ENCODE measurements at places on chromosomes 7 and 10. TPM values are rescaled to one million over a fixed set of nuclear protein-coding genes. Genes with fewer than 3 reads are reported as not detected.

Gene KLF14
- not detected for total RNA-seq

Gene RNF32
- 2.6 TPM for total RNA-seq

Gene CYP3A7
- total RNA-seq, result not detected

Gene TFPI2
- total RNA-seq, result 189 TPM

Gene LEP
- not detected for total RNA-seq

Gene HABP2
- total RNA-seq, result 0.72 TPM

Gene CD36
- total RNA-seq, result not detected

Gene PTPN12
- total RNA-seq, result 19.0 TPM

Gene GIMAP4
- total RNA-seq, result not detected

Gene C10orf143
- not detected for total RNA-seq

Gene PON3
- total RNA-seq, result not detected

Gene PRPS1L1
- not detected for total RNA-seq

Gene ENTPD7
- 41.6 TPM for total RNA-seq

Gene CDK14
- 10.4 TPM for total RNA-seq

Gene ZNF467
- total RNA-seq, result 1.4 TPM

Gene CNPY4
- total RNA-seq, result 9.5 TPM

Gene TMEM26
- not detected for total RNA-seq

Gene FAM25A
- total RNA-seq, result not detected

Gene FAM200A
- 4.1 TPM for total RNA-seq

Gene TAC1
- not detected for total RNA-seq

Gene IL6
- total RNA-seq, result 2.0 TPM

Gene UPK3B
- 2.5 TPM for total RNA-seq

Gene GDF2
- not detected for total RNA-seq

Gene SLIT1
- total RNA-seq, result 0.03 TPM

Gene ZNF273
- 1.1 TPM for total RNA-seq

Gene TLX1
- not detected for total RNA-seq

Gene LLCFC1
- not detected for total RNA-seq

Gene C10orf95
- total RNA-seq, result not detected

Gene NANOS1
- total RNA-seq, result 22.5 TPM

Gene HIBADH
- total RNA-seq, result 171 TPM

Gene RPA3
- 78.6 TPM for total RNA-seq

Gene KCNMA1
- 12.8 TPM for total RNA-seq

Gene IKZF5
- total RNA-seq, result 3.8 TPM

Gene ZCWPW1
- total RNA-seq, result 5.9 TPM

Gene NEUROG3
- total RNA-seq, result not detected

Gene UNCX
- not detected for total RNA-seq

Gene LBX1
- not detected for total RNA-seq

Gene LRRC17
- total RNA-seq, result not detected

Gene ELFN1
- not detected for total RNA-seq

Gene NPTX2
- total RNA-seq, result 40.5 TPM

Gene SPOCK2
- 0.41 TPM for total RNA-seq

Gene CRHR2
- not detected for total RNA-seq

Gene GPAM
- 5.0 TPM for total RNA-seq

Gene DNAH11
- total RNA-seq, result 0.06 TPM

Gene GUSB
- 193 TPM for total RNA-seq

Gene ERVW-1
- not detected for total RNA-seq

Gene VIPR2
- total RNA-seq, result not detected

Gene CADPS2
- 8.6 TPM for total RNA-seq

Gene CPSF4
- 31.4 TPM for total RNA-seq

Gene CYP17A1
- not detected for total RNA-seq

Gene SORBS1
- 3.4 TPM for total RNA-seq

Gene KDM7A
- total RNA-seq, result 0.17 TPM

Gene YWHAG
- total RNA-seq, result 63.4 TPM

Gene SMKR1
- total RNA-seq, result not detected

Gene CYP2C19
- 0.41 TPM for total RNA-seq

Gene PLEKHS1
- not detected for total RNA-seq

Gene SFMBT2
- 8.1 TPM for total RNA-seq

Gene ST8SIA6
- not detected for total RNA-seq

Gene AASS
- total RNA-seq, result not detected

Data from Caki2 (cell line).